ENCODE measurements at places on chromosomes 4 and X.
A peak's percentile ranks its signal among the peaks of the same experiment; 100 is the strongest.

GRCh38 chr4:179757641-179758040 lies 2315.4 kb upstream of the AGA start:
- DNase-seq = no peak

DNA sequence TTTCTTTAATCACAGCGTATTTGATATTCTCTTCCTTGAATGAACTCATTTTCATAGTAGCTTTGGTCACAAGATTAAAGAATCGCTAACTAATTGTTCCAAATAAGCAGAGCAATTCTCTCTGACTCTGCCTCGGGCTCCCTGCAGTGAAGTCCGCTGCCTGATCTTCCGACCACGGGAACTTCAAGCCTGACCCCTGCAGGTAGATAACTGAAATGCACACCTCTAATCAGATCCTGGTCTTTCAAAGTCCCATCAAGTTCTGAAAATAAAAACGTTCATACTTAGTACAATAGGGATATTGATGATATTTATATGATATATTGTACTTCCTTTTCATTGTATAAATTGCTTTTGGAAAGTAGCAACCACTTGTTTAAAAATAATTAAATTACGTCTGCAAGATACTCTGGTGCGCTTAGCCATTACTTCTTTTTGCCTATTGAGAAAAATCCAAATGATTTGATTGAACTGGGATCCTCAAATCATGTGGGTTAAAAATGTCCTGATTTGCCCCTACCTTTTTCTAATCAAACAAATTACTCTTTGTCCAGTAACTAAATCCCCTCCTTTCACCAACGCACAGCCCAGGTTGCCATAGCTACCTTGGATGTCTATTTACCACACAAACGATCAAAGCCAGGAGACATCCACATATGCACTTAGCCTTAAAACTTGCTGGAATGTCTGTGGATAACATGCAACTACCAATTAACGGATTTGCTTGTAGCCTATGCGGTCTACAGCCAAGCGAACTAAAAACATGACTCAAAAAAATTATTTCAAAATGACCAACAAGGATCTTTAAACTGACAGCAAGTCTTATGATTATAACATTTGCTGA lies 4.2 kb downstream of the MID1 start:
- peak; percentile 79 for DNase-seq

DNA sequence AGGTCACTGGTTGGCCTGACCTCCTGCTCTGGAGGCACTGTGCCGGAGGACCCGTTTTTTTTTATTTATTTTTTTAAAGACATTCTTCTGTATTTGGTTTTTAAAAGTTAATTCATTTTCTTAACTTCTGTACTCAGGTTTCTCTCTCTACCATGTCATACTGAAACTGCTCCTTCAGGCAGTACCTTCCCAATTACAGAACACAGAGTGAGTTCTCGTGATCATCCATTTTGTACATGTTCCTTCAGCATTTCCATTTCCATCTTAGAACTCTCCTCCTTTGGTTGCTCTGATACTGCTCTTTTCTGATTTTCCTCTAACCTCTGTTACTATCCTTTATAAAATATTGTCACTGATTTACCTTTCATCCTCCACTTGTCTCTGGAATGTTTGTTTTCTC lies 17.9 kb downstream of the UBE2K start:
- DNase-seq = no peak

DNA sequence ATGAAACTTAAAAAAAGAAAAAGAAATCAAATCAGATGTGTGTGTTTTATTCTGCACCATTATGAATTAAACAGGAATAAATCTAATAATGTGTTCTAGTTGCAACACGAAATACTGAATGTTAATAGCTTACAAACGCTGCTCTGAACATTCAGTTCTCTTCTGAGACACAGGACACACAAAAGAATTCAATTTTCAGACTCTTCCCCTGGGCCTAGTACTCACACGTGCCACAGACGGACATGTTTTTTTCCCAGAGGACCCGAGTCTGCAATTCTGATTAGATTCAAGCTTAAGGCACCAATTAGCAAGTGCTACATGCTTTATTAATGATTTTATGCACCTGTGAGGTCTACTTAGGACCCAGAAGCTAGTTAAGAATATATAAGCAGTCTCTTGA lies 20.5 kb downstream of the C4orf54 start:
- DNase-seq = no peak

GRCh38 chrX:23497919-23498318 lies 163.3 kb downstream of the PTCHD1 start:
- DNase-seq = no peak

All from M059J (cell line).